Activated naive CD8-positive, alpha-beta T cell treated with anti-CD3 and anti-CD28 coated beads, Interleukin-2, amount 50 U/mL, for 16 hours (primary cell): ENCODE measurements at places on chromosomes 3 and 15.

DNA sequence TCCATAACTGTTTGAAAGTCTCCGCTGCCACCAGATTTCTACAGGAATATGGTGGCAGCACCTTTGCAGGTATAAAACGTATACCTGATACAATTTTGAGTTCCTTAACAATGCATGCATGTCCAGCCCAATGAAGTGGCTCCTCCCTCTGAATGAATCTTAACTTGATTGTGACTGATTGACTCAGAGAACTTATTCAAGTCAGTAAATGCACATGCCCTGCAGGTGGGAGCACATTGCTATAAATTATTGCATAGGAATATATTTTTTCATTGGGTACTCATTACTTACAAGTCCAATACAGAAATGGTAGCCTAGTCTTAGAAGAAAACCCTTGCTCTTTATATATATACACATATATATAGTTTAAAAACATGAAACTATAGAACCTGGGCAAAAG lies 259.3 kb downstream of the BBX start:
- DNase-seq, result no peak

DNA sequence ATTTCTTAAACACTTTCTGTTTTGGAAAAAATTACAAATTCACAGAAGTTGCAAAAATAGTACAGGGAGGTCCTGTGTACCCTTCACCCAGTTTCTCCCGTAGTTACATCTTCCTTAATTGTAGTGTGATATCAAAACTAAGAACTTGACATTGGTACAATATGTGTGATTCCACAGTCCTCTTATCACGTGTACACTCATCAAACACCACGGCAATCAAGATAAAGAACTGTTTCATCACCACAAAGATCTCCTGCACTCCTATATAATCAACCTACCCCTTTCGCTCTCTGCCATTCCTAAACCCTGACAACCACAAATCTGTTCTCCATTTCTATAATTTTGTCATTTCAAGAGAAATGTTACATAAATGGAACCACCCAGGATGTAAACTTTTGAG lies 31.4 kb downstream of the POMGNT2 start:
- DNase-seq, result no peak

- DNase-seq, result no peak
Measured at GRCh38 chr15:90681056-90681455, 36.1 kb upstream of the BLM start.

DNA sequence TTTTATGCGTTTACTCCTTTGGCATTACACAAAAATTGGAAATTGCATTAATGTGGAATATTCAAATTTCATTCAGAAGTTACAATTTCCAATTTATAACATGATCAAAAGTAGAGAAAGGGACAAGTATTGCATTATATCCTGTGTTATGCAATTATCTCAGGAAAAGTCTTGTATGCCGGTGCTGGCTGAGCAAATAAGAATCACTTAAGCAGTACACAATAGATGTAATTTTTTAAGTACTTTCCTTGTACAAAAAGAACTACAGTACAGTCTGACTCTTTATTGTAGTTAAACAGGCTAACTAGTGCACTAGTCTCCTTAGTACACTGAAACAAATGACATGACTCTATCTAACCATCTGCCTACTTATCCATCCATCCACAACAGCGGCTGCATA lies 493.2 kb upstream of the KCNMB2 start:
- DNase-seq, result no peak

- no peak for DNase-seq
Measured at GRCh38 chr3:167565489-167565888, 88.3 kb downstream of the WDR49 start.

- no peak for DNase-seq
Measured at GRCh38 chr15:74835312-74835823, 7.6 kb downstream of the ULK3 start.

GRCh38 chr3:139695426-139696313 lies 17.9 kb upstream of the NMNAT3 start:
- DNase-seq, result no peak

- no peak for DNase-seq
Measured at GRCh38 chr3:454986-455385, 258.4 kb downstream of the CHL1 start.

- DNase-seq, result no peak
Measured at GRCh38 chr3:38555926-38556325, 59.8 kb downstream of the EXOG start.

GRCh38 chr3:135000465-135000864 lies 205.4 kb downstream of the EPHB1 start:
- no peak for DNase-seq

DNA sequence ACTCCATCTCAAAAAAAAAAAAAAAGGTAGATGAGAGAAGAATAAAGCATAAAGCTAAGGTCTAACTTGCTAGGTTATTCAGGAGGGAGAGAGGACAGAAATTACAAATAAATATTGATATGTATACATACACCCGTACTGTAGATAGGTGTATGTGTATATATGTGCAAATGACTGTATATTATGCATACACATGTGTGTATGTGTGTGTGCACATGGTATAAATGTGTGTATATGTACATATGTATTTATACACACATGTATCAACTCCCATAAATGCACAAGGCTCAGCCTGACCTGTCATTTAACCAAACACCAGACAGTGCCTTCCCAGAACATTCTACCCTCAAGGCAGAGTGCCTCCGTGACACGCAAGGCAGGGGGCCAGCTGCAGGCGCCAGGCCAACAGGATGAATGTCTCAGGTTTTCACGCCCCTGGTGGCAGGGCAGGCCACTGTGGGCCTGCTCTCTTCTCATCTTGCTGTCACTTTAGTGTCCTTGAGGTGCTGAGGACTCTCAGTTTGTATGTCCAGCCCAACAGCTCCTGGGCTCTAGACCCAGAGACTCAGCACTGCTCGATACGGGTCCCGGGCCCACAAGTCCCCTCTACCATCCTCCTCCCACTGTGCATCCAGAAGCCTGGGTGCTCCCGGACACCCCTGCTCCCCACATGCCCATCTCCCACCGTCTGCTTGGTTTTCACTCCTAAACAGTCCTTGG lies 40.4 kb downstream of the TM2D3 start:
- DNase-seq, result no peak

DNA sequence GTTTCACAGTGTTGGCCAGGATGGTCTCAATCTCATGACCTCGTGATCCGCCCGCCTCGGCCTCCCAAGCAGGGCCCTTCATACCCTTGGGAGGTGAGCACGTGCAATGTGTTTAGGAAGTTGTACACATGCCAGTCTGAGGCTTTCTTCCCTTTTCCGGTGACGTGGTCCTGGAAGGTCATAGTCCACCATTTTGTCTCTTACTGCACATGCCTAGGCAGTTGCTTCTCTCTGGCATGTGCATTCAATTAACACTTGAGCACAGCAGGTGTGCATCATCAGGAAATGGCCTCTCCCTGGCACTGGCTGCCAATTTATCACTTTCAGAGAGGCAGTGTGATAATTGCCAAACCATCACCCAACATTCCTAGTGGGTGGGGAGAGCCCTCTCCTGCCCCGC lies 21.7 kb upstream of the SELENOK start:
- no peak for DNase-seq

DNA sequence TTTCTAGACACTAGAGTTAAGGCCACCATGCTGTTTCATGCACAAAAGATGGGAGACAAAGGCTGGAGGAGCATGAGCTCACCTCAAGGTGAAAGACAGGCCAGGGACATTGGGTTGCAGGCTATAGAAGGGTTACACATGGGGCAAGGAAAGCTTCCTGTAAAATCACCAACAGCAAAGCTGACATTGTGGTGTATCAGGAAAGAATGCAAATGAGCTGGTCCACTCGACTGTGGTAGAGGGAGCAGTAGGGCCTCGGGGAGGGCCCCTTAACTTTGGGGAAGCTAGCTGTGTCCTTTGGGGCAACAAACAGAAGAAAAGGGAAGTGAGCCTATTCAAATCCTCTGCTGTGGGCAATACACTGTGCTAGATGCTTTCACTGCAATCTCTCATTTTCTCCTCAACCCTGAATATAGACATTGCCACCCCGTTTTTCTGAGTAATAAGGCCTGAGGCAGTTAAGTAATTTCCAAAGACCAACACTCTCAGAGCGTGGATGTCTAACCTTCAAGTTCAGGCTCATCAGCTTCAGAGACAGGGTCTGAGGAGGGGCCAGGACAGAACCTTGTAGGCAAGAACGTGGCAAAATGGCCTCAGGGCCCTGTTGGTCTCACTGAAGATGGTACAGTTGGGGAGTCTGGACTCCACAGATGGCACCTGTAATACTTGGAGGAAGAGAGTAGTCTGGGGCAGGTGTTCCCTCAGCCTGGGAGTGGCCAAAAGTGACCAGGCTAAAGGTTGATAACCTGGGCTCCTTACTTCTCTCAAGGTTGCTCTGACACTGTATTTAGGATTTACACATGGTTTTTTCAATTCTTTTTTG lies 24.1 kb downstream of the CX3CR1 start:
- no peak for DNase-seq

GRCh38 chr15:28255965-28256364 lies 66.0 kb downstream of the HERC2 start:
- DNase-seq, result no peak

DNA sequence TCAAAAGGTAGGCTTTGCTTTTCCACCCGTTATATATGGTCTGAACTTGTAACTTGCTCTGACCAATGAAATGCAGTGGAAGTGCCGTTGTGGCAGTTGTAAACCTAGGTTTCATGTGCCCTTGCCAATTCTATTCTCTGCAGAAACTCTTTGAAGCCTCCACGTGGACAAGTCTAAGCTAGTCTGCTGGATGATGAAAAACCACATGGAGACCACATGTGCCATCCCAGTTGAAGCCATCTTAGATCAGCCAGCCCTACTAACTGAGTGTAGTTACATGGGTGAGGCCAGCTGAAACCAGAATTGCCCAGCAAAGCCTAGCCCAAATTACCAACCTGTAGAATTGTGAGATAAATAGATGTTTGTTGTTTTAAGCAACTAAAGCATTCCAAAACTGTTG lies 183.7 kb upstream of the KCNH8 start:
- no peak for DNase-seq

DNA sequence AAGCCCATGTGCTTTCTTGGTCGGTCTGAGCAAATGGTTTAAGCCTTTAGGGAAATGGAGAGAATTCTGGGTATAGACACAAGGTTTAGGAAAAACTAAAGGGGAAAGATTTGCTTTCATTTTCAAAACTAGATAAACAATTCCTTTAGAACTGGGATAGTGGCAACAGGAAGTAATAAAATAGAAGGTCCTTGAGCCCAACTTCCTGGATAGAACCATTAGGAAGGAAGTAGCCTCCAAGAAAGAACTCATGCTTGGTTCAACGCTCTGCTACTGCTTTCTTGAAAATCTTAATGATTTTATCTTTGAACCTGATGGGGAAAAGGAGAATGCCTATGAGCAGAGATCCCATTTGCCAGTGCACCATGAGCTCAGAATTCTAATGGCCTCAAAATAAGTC lies 147.0 kb upstream of the THRB start:
- no peak for DNase-seq

DNA sequence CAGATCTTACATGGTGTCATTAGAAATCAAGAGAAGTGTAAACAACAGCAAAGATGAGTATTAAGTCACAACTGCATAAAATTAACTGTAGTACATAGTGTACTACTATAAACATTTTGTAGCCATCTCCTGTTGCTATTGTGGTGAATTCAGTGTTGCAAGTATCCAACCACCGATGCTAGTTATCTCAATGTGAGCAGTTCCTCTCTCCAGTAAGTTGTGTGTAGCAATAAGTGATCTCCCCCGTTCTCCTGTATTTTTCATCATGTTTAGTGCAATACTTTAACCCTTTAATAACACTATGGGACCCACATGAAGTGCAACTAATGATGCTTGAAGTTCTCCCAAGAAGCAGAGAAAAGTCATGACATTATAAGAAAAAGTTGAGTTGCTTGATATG lies 264.7 kb upstream of the KCNH8 start:
- DNase-seq, result no peak

DNA sequence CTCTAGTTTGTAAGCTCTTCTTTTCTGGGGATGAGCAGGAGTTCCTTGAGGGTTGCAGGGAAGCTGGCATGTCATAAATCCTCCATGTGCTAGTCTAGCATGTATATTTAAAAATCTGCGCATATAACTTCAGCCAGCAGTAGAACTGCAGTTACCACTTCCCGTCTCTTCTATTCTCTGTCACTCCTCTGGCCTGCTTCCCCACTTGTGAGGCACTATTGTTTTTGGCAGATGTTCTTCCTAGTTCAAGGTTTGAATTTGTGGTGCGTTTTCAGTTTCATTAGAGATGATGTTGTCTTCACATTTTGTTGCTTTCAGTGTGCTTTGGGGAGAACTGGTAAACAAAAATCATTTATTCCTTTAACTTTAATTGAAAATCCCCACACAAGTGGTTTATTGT lies 169.1 kb upstream of the ZPLD1 start:
- no peak for DNase-seq

GRCh38 chr15:65400760-65401610 lies 21.8 kb downstream of the IGDCC4 start:
- no peak for DNase-seq

GRCh38 chr3:13934315-13934714 lies 54.4 kb upstream of the WNT7A start:
- DNase-seq, result no peak

DNA sequence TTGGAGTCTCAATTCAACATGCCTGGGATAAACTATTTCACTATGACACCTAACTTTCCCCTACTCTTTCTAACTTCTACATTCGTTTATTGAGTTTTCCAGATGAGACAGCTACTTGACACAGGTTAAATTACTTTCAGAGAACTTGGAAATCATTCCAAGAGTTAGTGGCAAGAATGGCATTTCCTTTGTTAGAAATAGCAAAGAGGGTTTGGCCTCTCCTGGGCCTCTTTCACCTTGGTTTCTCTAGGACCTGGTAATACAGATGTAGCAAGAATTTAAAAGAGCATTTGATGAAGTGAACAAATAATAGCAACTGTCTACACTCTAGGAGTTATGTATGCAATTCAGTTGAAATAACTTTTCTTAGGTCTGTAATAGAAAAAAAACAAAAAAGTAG lies 748.9 kb downstream of the MECOM start:
- DNase-seq, result no peak

DNA sequence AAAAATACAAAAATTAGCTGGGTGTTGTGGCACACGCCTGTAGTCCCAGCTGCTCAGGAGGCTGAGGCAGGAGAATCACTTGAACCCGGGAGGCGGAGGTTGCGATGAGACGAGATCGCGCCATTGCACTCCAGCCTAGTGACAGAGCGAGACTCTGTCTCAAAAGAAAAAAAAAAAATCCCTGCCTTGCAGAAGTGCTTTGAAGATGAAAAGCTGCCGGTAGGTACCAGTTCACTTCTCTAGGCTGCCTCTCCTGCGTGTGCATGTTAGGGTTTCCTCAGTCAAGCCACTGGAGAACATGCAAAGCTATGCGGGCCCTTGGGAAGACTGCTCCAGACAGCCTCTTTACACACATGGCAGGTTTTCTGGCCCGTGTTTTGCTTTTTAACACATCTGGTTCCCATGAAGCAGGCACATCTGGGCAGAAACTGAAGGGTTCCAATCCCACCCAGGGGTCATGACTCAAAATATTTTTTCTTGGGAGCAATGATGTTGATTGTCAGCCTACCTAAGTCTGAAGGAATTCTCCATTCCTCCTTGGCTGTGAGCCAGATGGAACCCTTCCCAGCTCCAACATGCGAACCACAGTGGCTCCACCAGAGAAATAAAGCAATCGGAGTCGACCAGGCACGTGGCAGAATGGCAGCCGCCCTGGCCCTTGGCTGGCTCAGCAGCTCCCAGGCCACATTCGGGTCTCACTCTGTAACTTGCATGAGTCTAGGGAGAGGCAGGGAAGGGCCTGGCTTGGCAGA lies 29.6 kb downstream of the MGLL start:
- DNase-seq, result no peak

GRCh38 chr15:57606048-57606447 lies 14.3 kb downstream of the MYZAP start:
- DNase-seq, result no peak
